ENCODE measurements at places on chromosomes 1 and 21.

DNA sequence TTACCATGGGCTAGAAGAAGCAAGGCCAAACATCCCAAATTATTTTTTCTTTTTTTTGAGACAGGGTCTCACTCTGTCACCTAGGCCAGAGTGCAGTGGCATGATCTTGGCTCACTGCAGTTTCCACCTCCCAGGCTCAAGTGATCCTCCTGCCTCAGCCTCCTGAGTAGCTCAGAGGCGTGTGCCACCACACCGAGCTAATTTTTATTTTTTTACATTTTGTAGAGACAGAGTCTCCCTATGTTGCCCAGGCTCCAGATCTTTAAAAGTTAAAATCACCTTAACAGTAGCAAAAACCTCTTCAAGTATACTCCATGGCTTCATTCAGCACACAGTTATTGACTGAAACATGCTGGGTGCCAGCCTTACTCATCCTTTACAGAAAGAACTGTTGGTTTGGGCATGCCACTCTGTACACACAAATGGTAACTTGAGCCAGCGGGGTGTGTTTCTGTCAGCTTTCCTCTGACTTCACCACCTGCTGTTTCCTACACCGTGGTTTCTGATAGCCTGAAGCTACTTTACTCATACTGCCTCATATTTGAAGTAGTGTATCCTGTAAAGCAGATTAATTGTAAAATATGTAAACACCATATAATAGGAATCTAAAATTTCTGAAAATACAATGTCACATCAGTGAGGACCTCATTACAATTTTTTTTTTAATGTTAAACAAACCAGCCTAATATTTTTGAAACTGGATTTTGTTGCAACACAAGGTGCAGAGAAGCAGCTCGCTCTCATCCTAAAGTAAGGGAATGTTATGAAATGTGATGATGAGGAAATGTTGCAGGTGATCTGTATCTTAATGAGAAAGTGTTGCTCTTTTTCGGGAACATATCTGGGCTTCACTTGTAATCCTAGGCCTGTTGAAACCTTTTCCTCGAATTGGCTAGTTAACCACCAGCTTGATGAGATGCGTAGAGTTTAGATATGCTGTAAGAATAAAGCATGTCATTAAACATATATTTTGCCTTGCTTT lies 113.9 kb downstream of the ATP5PO start:
- no peak for DNase-seq

GRCh38 chr1:227541796-227542152 lies 21.6 kb upstream of the ZNF678 start:
- no peak for DNase-seq

DNA sequence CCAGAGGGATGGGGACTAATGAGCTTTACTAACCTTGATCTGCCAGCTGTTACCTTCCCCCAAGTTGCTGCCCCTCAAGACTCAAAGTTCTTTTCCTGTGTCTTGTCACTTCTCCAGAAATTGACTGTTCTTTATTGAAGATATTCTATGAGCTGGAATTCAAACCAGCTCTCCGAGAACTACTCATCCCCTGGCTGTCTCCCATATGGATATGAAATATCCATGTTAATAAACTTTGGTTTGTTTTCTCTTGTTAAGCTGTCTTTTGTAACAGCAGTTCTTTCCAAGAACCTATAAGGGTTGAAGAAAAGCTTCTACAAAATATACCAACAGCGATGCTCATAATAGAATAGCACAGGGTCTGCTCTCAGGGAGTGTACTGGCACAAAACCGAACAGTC lies 77.0 kb downstream of the CAMK2N1 start:
- no peak for DNase-seq

- DNase-seq = no peak
Observed at GRCh38 chr21:45575993-45576837, 34.0 kb upstream of the SLC19A1 start.

- DNase-seq = no peak
Observed at GRCh38 chr1:213466541-213466940, 415.5 kb downstream of the RPS6KC1 start.

- DNase-seq = no peak
Observed at GRCh38 chr1:175848329-175848728, 104.9 kb upstream of the TNR start.

DNA sequence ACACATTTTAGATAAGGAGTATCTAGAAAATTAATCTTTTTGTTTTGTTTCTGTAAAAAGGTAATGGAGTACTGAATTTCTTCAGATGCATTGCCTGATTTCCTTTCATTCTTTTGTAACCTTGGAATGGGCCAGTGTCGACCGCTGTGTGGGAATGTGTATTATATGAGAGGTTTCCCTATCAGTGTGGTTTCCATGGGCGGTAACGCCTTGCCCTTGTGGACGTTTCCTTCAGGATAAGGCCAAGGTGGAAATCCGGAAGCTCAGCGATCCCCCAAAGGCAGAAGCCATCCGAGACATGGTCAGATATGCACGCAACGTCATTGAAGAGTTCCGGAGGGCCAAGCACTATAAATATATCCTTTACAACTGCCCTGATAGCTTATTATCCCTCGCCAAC lies 49.8 kb downstream of the SMYD2 start:
- DNase-seq = no peak

DNA sequence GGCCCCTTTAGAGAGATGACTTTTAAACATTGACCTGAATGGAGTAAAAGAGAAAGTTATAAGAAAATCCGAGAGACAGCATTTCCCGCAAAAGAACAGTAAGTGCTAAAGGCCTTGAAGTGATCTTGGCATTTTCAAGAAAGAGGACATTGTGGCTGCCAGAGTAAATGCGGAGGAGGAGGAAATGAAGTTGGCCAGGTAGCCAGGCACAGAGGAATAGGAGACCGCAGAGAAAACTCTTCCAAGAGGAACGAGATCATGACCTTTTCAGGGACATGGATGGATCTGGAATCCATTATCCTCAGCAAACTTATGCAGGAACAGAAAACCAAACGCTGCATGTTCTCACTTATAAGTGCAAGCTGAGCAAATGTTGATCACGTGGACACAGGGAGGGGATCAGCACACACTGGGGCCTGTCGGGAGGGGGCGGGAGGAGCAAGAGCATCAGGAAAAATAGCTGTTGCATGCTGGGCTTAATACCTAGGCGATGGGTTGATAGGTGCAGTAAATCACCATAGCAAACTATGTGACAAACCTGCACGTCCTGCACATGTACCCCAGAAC lies 49.7 kb downstream of the EEIG2 start:
- DNase-seq = peak; percentile 64

DNA sequence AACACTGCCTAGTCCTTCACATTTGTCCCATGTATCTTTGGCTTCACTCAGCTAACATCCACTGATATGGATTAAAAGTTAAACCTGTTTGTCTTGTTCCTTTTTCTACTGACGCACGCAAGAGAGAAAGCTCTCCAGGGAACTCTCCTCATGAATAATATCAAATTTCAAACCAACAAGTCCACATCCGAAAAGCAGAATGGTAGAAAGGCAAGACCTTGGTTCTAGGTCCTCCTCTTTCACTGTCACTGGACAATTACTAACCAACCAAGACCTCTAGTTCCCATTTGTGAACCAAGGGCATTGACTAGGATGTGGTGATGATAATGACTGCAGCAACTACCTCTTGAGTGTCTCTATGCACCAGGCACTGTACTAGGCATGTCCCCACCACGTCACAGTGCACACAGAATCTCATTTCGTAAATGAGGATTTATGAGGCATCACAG lies 8.4 kb downstream of the PLPP3 start:
- DNase-seq = no peak

GRCh38 chr1:92698932-92699331 lies 86.0 kb downstream of the EVI5 start:
- peak; percentile 27 for DNase-seq

DNA sequence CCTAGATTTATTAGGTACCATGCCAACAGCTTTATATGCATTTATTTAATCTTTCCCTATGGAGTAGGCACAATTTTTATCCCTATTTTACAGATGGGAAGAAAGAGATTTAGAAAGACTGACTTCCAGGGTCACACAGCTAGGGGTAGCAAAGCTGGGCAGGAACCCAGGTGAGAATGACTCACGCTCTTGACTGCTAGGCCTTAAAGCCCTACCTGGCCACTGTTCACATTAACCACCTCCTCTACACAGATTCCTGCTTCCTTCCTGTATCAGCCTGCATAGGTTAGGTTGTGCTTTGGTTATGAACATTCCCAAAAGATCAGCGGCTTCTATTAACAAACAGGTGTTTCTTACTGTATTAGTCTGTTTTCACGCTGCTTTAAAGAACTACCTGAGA lies 53.2 kb downstream of the DNAJC6 start:
- no peak for DNase-seq

DNA sequence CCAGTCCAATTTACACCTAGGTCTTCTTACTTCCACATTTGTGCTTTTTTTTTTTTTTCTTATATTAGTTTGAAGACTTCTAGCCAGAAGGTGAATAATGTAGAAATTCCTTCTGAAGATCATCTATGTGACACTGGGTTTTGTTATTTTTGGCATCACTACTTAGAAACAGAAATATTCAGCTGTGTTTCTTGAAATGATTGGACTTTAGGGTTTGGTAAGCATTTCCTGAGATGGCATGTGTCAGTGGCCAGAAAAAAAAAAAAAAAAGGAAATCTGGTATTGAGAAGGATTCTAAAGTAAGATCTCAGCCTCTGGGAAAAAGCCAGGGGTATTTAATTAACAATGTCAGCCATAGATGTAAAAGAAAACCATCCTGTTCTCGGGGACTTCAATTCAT lies 43.4 kb upstream of the LRRC8C start:
- no peak for DNase-seq

DNA sequence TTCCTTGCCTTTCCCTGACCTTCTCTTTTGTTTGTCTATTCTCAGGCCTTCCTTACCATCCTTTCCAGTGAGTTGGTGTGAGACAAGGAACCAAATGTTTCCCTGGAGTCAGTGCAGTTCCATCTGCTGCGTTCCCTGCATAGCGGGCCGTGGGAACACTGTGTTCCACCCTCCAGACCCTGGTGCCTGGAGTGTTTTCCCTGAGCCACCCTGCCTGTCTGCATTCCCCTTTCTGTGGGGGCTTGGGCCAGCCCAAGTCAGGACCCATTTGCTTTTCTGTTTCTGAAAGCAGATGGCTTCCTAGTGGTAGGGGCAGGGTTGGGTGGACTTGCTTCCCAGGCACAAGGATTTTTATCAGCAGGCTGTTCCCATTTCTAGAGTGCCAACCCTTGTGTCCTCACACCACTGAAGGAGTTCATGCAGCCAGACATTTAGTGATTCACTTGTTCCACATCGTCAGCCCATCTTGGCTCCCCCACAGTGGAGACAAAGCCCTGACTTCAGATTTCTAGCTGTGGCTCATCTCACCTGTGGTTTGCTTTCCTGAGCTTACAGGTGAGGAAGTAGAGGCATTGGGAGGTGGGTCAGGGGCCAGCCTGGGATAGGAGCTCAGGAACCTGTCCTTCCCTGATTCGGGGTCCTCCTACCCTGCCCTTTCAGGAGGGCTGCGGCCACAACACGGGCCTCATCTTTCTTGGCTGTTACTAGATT lies 14.1 kb upstream of the MYOG start:
- DNase-seq = no peak

DNA sequence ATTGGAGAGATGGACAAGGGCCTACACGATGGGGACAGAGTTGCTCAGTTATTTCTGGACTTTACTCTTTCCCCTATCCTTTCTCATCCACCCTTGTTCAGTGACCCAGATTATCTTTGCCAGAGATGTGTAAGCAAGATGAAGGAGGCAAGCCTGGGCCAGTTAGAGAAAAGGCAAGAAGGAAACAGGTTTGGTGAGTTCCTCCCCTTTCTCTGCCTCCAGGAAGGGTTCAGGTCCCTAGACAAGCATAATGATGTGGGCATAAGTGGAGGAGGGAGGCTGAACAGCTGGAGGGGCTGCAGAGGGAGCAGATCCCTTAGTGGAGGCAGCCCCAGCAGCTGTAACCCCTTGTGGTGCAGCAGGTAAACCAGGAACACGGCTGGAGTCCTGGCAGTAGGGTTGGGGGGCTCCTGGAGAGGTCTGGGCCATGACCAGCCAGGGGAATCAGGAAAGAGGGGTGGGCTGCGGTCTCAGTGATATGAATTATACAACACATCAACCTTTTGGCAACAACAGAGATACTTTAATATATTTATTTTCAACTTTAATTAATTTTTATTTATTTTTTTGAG lies 9.2 kb upstream of the CDC42 start:
- DNase-seq = no peak

- no peak for DNase-seq
Observed at GRCh38 chr1:232653789-232654188, 23.9 kb upstream of the SIPA1L2 start.

- DNase-seq = peak; percentile 59
Observed at GRCh38 chr1:109821221-109821669, 57.5 kb upstream of the EPS8L3 start.
